ENCODE measurements at places on chromosomes 1 and 21.
A peak's percentile ranks its signal among the peaks of the same experiment; 100 is the strongest.

DNA sequence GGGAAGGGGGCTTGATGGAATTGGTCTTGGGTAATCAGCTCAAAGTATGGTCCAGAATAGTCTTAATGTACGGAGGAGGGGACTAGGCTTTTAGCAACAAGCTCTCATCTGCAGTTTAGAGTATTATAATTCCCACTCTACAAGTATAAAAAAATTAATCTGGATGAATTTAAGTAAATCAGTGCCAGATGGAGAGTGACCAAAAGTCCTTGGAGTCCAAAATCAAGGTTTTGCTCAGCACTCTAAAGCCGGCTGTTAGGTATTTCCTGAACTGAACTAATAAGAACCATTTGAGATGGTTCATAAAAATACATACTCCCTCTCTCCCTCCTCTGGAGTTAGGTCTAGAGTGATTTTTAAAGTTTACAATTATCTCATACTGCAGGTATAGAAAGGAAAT lies 23.7 kb downstream of the GLUL start:
- no peak for DNase-seq

GRCh38 chr1:155078469-155079209 lies at the start of gene EFNA3:
Gene EFNA3, plus strand, starts transcription at chr1:155078837. Its CDS starts 105 bp downstream, at chr1:155078942.
- DNase-seq: peak; percentile 66

GRCh38 chr1:41795205-41795762 lies 123.4 kb downstream of the HIVEP3 start:
- DNase-seq: no peak

- DNase-seq: no peak
These were observed 94.2 kb upstream of the DMRTA2 start for GRCh38 chr1:50517488-50517887.

- no peak for DNase-seq
These were observed 239.9 kb upstream of the IRF2BP2 start for GRCh38 chr1:234849832-234850231.

DNA sequence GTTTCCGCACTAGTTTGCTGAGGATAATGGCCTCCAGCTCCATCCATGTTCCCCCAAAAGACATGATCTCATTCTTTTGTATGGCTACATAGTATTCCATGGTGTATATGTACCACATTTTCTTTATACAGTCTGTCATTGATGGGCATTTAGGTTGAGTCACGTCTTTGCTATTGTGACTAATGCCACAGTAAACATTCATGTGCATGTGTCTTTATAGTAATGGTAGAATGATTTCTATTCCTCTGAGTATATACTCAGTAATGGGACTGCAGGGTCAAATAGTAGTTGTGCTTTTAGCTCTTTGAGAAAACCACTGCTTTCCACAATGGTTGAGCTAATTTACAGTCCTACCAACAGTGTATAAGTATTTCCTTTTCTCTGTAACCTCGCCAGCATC lies 78.3 kb upstream of the BCL9 start:
- no peak for DNase-seq

GRCh38 chr1:100896481-100896982 lies 642 bp downstream of the SLC30A7 start:
- peak; percentile 52 for DNase-seq

- DNase-seq: no peak
These were observed 23.2 kb downstream of the NUAK2 start for GRCh38 chr1:205298191-205298994.

GRCh38 chr21:38469642-38470041 lies 28.6 kb downstream of the ERG start:
- no peak for DNase-seq

DNA sequence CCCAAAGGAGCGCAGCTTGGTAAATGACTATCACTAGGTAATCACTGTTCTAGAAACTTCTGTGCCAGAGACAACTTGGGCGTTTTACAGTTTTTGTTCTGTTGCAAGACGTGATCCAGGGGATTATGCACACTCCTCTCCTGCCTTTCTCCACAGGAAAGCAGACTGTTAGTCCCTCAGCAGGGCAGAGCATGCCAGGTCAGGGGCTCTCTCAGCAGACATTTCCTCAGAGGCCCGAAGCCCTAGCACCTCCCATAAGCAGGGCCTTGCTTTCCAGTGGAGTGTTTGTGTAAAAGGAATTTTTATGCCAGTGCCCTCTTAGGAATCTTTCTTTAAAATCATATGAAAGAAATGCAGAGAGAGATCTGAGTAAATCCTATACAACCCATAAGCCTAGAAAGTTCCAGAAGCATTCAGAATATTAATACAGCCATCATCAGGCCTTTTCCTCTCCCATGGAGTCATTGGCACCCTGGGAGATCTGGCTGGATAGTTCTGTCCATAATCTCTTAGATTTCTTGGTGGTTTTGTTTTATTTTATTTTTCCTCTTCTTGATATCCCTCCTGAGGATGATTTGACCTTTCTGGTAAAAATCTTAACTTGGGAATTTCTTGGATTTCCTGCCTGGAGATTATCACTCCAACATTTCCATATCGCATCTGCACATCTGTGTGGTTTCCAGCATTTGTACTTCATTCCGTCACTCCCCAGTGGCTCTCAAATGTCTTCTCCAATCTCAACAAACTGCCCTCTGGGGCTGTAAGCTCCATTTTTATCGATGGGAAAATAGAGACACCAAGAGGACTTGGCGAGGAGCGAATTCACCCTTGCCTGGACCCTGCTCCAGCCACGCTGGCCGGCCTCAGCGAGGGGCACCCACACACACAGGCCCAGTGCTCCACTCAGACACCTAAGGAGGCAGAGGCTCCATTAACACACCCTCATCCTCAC lies 116.1 kb downstream of the PSMG1 start:
- DNase-seq: no peak

DNA sequence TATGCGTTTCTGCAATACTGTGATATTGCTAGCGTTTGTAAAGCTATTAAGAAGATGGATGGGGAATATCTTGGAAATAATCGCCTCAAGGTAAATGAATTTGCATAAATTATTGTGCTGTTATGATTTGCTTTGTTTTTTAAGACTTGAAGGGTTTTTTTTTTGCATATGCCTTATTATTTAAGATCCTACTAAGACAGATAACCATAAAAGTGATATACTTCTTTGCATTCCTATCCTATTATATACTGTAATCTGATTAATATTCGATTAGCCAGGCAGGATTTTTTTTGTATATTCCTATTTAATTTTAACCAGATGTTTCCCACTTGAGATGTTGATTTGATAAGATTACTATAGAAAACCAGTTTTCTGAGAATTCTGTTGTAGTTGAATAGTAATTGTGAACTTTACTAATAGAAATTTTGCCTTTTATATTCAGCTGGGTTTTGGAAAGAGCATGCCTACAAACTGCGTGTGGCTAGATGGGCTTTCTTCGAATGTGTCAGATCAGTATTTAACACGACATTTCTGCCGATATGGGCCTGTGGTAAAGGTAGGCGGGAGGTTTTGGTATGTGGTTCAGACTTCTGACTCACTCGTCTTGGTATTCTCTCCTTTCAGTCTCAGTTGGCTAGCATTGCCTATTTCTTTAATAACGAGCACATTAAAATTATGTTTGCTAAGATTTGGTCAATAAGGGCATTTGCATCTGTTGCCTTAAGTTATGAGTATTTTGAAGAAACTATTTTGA lies 56.8 kb downstream of the ZBTB17 start:
- DNase-seq: no peak

- DNase-seq: no peak
These were observed 236.6 kb upstream of the RAB4A start for GRCh38 chr1:229034342-229034741.

- DNase-seq: no peak
These were observed 48.6 kb downstream of the MIGA1 start for GRCh38 chr1:77828098-77828497.

- DNase-seq: no peak
These were observed 46.7 kb downstream of the KIFAP3 start for GRCh38 chr1:170027760-170028159.

Data from memory B cell (primary cell).